ENCODE measurements at places on chromosomes 3 and 15.

GRCh38 chr3:138469874-138470273 lies 35.5 kb downstream of the ESYT3 start:
- no peak for DNase-seq

DNA sequence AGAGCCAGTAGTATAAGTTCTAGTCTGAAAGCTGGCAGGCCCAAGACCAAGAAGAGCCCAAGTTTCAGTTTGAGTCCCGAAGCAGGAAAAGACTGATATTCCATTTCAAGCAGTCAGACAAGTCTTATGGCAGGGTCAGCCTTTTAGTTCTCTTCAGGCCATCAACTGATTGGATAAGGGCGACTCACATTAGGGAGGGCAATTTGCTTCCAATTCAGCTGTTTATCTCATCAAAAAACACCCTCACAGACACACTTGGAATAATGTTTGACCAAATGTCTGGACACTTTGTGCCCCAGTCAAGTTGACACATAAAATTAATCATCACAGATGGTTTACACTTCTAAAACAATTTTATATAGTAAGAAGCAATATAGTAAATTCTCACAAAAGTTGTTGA lies 69.7 kb downstream of the UBE2E2 start:
- no peak for DNase-seq

DNA sequence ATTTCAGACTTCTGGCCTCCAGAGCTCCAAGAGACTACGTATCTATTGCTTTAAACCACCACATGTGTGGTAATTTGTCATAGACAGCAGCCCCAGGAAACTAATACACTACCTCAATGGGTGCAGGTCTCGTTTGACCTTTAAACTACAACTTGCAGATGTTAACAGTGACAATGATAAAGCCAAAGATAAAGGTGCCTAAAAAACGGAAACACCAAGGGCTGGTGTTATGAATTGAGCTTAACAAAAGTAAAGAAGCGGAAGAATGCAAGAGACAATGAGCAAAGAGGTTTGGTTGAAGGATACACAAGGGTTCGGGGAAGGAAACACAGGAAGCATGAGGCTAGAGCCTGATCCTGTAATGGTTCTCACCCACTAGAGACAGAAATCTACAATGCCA lies 50.8 kb downstream of the RFTN1 start:
- no peak for DNase-seq

DNA sequence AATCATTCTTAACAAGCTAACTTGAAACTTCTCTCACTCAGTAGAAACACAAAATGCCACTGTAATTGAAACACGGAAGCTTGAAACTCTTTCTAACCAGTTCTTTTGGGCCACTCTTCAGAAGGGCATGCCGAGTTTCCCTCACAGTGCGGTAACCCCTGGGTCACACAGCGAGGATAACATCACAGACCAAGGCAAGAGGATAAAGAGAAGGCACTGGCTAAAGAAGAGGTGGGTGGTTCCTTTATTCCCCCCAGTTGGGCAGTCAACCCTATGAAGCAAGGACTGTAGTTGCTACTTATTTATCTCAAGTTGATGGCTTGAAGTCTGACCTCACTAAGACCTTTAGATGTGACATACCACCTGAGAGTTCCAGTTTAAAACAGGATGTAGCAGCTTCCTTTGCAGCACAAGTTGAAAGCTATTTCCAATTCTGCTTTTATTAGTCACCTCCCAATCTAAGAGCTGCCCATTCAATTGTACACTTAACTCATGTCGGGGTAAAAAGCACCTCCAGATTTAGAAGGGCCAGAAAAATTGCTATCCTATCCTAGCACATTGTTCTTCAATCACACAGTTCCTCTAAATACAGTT lies 272.4 kb downstream of the TIGIT start:
- DNase-seq = no peak

- no peak for DNase-seq
These were observed 24.8 kb downstream of the SEC22A start for GRCh38 chr3:123226549-123226948.

DNA sequence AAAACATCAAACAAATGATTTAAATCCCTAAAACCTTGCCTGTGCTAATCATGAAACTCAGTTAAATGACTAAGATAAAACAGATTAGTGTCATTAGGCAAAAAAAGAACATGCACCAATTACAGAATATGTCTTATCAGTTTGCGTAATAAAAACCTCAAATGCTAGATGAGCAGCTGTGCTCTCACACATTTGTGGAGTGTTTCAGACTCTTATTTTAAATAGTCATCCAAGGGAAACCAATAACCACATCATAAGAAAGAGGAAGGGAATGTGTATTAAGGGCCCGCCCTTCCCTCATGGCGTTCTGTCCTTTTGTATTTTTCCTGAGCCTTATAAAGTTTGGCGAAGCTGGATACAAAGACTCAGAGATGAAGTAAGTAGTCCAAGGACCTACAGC lies 6.6 kb downstream of the SAMMSON start:
- DNase-seq = no peak

GRCh38 chr15:75809986-75810750 lies 33.1 kb upstream of the UBE2Q2 start:
- no peak for DNase-seq

- peak; percentile 44 for DNase-seq
These were observed 175.7 kb downstream of the TNIK start for GRCh38 chr3:171284308-171285075.

GRCh38 chr15:39145854-39146625 lies 434.8 kb upstream of the THBS1 start:
- no peak for DNase-seq

GRCh38 chr15:43186003-43186353 lies 775 bp downstream of the CCNDBP1 start:
- DNase-seq = no peak

- no peak for DNase-seq
These were observed 549.8 kb downstream of the NSUN3 start for GRCh38 chr3:94612631-94613030.

- no peak for DNase-seq
These were observed 27.5 kb downstream of the MELTF start for GRCh38 chr3:197001972-197002700.

DNA sequence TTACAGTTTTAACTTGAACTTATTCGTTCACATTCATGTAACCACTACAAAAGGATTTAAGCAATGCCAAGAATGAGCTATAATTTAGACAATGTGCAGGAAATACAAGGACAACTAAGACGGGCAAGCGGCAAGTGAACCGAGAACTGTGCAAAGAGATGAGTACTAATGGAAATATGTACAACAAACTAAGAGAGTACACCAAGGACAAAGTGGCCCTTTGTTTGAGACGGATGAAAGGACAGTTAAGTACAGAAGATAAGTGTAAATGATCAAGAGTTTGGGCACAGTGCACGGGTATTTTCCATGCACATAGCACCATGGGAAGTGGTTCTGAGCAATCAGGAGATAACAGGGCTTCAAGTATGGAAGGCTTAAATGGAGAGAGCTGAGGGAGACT lies 281.7 kb downstream of the ROBO2 start:
- no peak for DNase-seq

DNA sequence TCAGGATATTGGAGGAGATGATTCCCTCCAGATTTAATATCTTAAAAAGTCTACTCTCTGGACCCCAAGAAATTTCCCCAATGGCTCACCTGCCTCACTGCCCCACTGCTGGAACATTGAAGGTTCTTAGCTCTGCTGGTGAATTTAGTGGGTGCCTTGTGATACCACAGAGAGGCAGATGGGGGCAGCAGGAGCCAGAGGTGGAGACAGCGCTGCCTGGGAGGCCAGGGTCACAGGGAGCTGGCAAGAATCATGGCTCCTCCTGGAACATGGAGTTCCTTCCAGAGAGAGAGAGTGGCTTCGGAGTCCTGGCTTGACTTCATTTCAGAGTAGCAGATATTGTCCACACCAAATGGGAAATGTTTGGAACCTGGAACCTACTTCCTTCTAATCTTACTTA lies 263.5 kb upstream of the CFAP20DC start:
- no peak for DNase-seq

DNA sequence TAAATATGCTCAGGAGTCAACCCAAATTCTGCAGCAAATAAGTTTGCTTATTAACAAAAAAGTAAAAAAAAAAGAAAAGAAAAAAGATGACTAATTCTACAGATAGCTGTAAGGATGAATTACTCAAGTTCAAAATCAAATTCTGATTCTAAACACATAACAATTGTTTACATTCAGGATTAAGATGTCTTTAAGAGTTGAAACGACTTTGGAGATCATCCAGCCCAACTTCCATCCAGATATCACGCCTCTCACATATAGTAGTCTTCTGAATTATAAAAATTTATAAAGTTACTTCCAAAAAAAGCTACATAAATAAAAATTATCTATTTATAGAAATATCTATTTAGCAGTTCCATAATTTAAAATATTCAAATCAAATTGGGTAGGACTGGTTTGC lies 39.8 kb downstream of the GYG1 start:
- no peak for DNase-seq

DNA sequence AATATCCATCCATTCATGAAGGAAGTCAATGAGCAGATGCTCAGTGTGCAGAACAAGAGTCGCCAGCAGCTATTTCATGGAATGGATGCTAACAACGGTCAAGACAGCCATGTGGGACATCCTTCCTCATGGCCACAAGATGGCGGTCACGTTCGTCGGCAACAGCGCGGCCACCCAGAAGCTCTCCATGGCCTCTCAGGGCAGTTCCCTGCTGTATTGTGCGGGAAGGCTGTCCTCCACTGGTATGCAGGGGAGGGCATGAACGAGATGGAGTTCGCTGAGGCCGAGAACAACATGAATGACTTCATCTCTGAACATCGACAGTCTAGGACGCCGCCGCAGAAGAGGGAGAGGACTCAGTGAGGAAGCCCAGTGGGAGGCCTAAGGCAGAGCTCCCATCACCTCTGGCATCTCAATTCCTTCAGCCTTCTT lies 208.3 kb downstream of the TJP1 start:
- DNase-seq = no peak

DNA sequence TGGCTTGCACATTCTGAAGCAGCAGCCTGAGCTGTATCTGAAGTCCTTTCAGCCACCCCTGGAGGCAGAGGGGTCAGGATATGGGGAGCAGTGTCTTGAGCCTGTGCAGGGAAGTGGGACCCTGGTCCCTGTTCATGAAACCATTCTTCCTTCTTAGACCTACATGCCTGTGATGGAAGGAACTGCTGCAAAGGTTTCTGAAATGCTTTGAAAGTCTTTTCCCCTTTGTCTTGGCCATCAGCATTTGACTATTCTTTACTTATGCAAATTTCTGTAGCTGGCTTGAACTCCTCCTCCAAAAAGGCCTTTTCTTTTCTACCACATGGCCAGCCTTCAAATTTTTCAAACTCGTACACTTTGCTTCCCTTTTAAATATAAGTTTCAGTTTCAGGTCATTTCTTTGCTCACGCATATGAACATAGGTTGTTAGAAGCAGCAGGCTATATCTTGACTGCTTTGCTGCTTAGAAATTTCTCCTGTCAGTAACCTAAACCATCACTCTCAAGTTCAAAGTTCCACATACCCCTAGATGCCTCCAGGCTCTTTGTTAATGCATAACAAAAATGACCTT lies 62.3 kb downstream of the GALK2 start:
- DNase-seq = no peak

DNA sequence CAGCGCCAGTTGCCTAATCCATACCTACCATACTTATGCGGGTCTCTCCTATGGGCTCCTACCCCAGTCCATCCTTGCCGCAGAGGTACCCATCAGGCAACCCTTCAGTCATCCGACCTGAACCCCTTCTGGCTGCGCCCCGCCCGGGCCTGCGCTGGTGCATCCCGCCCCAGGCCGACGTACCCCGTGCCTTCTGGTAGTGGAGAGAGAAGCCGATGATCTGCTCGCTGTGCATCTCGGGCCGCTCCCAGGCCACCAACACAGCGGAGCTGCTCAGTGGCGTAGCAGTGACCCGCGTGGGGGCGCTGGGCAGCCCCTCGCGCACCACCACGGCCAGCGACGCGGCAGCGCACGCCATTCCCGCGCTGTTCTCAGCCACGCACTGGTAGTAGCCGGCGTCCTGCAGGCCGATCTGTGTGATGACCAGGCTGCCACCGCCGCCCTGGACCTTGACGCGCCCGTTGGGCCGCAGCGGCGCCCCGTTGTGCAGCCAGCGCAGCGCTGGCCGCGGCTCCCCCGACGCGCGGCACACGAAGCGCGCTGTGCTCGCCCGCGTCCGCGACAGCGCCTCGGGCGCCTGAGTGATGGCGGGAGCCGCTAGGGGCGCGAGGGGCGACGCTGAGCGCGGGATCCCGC lies 17.9 kb upstream of the IGDCC3 start:
- no peak for DNase-seq

Measured in thoracic aorta (tissue), 2 donors.